ENCODE measurements at places on chromosomes 4 and X.

GRCh38 chr4:82430964-82431745, 765 bp downstream of the ENOPH1 start:
- DNase-seq = peak; percentile 36

DNA sequence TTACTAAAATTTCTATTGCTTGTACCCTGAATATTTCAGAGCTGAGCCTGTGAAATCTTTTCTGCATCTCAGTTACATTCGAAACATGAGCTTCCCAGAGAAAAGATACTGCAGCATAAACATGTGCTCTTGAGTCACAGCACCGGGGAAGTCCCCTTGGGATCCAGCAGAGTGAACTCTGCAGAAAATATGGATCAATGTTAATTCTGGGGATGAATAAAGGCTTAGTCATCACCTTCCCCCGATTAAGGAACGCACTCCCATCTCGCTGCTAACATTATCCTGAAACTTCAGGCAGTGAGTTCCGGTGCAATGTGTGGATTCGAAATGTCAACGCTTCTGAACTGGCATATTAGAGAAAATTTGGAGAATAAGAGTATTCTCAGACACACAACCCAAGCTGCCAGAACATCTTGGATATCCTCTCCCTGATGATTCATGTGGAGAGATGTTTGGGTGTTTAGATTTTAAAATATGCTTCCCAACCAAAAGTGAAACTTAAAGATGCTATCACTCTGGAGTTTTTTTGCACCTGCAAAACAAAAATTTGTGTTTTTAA, 90.8 kb downstream of the IRF2 start:
- DNase-seq = peak; percentile 36

DNA sequence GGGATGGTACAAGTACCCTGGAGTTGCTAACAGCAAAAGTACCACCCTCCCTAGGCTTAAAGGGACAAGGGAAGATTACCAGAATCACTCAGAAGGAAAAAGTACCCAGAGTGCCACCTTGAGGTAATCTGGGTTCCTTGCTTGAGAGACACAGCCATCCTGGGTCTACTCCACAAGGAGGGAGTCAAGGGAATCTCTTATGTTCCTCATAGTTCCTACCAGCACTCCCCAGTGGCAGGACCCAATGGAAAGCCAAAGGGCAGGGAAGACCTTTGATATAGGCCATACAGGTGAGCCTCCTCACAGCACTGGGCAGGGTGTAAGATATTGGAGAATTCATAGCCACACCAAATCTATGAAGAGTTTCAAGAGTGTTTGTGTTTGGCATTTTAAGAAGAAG, 5.7 kb downstream of the IL2 start:
- no peak for DNase-seq

DNA sequence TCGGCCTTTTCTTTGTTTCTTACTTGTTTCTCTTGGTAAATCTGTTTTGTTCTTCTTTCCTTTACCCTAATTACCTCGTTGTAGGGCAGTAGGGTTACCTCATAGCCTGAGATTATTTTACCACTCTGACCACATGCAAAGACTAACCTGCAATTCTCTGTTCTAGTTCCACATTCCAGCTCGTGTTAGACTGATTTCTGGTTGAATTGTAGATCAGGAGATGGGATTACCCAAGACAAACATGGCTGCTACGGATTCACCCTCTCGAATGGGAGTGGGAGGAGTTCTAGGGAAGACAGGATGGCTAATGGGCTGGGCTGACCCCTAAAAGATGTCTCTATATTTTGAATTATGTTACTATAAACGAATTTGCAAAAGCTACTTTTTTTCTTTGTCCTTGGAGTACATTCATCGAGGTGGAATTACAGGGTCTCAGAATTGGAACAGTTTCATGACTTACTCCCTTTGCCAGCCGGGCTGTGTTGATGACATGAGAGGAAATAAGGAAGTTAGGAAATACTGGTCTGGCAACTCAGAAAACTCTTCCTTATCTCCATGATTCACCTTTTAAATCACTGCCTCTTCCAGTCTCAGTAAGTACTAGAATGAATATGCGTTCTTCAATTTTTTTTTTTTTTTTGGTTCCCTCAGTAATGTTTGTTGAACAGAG, 36.7 kb upstream of the FBXW7 start:
- DNase-seq = no peak

- no peak for DNase-seq
These were observed 20.5 kb upstream of the OPN1LW start for GRCh38 chrX:154123241-154124219.

DNA sequence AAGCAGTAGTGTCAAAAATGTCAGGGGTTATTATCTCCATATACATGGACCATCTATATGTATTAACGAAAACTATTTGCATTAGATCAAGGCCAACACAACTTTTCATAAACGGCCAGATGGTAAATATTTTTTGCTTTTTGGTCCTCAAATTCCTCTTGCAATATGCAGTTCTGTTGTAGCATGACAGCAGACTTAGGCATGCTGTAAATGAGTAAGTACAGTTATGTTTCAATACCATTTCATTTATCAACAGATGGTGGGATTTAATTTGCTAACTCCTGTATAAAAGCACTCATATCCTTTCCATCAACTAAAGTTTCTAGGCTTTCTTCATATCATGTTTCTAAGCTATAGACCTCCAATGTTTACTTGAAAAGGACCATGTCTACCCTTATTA, 208.1 kb downstream of the ANKRD50 start:
- no peak for DNase-seq

GRCh38 chr4:139209470-139210063, 32.5 kb upstream of the ELF2 start:
- no peak for DNase-seq

GRCh38 chr4:136002316-136002715, 1530.0 kb downstream of the PCDH18 start:
- no peak for DNase-seq

- DNase-seq = no peak
These were observed 598.3 kb downstream of the SPRY1 start for GRCh38 chr4:123994917-123995316.

- DNase-seq = no peak
These were observed 39.0 kb downstream of the BCOR start for GRCh38 chrX:40058719-40059118.
